ENCODE measurements at places on chromosomes 6 and 20.

- DNase-seq = no peak
Observed at GRCh38 chr20:17385798-17386197, 145.4 kb downstream of the BFSP1 start.

DNA sequence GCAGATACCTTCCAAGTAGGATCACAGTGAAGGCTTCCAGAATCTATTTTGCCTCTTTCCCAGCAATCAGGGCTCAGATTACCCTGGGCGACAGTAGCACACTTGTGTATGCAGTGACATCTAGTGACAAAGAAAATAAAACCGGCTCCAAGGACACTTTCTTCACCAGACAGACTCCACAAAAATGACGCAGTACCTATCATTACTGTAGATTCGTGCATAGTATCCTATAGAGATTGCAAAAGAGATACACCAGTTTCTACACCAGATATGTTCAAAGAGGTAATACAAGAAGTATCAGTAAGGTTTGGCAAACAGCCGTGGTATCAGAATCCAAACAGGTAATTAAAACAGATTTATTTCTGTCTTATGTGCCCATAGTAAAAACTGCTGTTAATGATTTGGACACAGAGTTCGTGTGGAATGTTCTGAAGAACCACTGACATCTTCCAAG lies 600.4 kb upstream of the JAG1 start:
- DNase-seq = peak; percentile 28

GRCh38 chr6:72639920-72640614 lies 18.2 kb downstream of the KCNQ5 start:
- DNase-seq = no peak

GRCh38 chr6:170101281-170102035 lies 189.4 kb downstream of the DLL1 start:
- no peak for DNase-seq

DNA sequence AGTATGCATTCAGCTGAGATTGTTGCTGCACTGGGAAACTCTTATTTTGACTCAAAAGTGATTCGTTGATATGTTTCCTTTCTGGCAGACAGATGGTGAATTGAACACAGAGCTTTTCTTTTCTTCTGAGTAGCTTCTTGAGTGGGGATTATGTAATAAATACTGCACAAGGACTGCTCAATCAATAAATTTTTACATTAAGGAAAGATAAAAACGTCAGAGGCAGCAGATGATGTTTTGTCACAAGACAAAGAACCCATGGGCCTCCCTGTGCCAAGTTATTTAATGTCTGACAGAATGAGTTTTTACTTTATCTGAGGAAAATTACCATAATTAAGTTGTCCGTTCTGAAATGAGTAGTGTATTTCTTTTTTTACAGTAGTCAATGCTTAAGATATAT lies 460.3 kb downstream of the UTRN start:
- no peak for DNase-seq

- no peak for DNase-seq
Observed at GRCh38 chr6:120354452-120355098, 979.7 kb downstream of the TBC1D32 start.

- no peak for DNase-seq
Observed at GRCh38 chr20:31934968-31935764, 16.7 kb downstream of the PDRG1 start.

DNA sequence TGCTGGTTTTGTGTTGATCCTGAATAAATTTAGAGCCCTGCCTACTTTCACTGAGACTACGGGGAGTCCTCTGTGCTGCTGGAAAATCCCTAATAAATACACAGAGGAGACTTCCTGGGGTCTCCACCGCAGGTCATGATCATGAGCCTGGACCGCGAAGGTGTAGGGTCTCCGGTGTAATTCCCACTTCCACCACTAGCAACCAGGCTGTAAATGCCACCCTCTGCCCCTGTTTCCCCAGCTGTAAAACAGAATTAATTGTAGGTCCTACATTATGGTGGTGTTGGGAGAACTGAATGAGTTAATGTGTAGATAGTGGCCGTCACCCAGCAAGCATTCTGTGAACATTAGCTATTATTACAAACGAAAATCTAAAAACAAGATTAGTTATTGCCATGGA lies 191.6 kb upstream of the THBS2 start:
- no peak for DNase-seq
